ENCODE measurements at places on chromosomes 16 and 17.

GRCh38 chr17:79038545-79039135, 14.7 kb downstream of the C1QTNF1 start:
- peak; percentile 93 for DNase-seq

- no peak for DNase-seq
Observed at GRCh38 chr17:79633993-79634813, 23.4 kb upstream of the RBFOX3 start.

- DNase-seq: no peak
Observed at GRCh38 chr16:14286368-14287230, 215.5 kb downstream of the MRTFB start.

- DNase-seq: no peak
Observed at GRCh38 chr16:88869673-88869980, 3.2 kb upstream of the PABPN1L start.

DNA sequence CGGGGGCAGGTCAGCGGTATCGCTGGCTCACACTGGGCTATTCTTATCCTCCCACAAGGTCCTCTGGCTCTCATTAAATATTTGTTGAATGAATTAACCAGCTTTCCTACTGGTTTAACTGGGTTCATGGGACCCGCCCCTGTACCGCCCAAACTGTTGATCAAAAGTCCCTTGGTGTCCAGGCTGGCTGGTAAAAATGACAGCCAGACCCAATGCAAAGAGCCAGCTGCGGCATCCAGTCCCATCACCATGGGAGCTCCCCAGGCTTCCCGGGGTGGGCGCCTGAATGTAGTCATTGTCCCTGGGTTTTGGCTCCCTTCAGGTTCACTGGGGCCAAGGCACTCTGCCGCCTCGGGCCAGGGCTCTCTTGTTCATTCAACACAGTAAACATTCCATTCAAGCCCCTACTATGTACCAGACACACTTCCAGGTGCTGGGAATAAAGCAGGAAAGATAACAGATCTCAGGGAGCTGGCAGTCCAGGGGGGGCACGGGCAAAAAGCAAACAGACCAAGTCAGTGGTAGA, 11.7 kb upstream of the ATP2C2 start:
- DNase-seq: no peak

GRCh38 chr17:65783845-65784334, 222.4 kb upstream of the AXIN2 start:
- peak; percentile 93 for DNase-seq

DNA sequence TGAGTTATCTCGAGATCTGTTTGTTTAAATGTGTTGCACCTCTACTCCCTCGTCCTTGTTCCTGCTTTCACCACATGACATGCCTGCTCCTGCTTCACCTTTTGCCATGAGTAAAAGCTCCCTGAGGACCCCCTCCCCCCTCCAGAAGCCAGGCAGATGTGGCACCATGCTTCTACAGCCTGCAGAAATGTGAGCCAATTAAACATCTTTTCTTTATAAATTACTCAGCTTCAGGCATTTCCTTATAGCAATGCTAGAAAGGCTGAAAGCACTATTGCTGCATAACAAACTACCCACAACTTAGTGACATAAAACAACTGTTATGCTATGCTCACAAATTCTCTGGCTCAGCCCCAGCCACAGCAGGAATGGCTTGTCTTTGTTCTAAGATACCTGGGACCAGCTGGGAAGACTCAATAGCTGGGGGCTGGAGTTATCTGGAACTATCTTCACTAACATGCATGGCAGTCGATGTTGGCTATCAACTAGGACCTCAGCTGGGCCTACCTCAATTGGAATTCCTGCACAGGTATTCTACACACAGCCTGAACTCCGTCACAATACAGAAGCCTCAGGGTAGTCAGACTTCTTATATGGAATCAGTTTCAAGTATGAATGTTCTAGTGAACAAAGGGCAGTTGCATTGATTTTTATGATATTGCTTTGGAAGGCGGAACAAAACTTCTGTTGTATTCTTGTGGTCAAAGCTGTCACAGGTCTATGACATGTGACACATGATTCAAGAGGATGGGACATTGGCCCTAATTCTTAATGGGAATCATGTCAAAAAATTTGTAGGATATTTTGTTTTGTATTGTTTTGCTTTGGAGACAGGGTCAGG, 186.0 kb upstream of the PIRT start:
- no peak for DNase-seq

DNA sequence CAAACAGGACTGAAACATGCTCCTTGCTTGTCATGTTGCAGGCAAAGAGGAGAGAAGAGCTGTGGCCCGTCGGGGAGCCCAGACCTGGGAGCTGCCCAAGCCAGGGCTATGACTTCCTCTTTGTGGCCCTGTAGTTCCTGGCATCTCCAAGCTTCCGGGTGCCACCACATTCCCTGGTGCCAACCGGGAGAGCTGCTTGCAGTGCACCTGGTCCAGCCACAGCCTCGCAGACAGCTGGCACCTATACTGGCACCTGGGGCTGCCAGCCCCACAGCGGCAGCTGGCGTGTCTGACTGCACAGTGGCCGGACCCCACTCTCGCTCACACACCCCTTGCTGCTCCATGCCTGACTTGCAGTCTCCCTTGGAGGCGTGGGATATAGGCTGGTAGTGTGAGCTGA, 37.1 kb upstream of the FOXJ1 start:
- no peak for DNase-seq

DNA sequence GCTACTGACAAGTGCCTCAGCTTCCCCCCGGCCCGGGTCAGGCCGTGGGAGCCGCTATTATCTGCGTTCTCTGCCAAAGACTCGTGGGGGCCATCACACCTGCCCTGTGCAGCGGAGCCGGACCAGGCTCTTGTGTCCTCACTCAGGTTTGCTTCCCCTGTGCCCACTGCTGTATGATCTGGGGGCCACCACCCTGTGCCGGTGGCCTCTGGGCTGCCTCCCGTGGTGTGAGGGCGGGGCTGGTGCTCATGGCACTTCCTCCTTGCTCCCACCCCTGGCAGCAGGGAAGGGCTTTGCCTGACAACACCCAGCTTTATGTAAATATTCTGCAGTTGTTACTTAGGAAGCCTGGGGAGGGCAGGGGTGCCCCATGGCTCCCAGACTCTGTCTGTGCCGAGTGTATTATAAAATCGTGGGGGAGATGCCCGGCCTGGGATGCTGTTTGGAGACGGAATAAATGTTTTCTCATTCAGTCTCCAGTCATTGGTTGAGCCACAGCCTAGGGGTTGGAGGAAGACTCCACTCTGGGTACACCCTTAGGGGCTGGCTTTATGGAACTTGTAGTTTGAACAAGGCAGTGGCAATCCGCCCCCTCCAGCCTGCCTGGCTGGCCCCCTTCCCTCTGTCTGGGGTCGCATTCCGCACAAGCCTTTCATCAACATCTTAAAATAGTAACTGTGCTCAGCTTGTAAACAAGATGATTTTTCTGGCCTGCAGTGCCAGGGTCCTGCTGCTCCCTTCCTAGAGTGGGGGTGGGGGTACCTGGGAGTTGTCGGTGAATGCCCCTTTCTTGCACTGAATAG, 4.1 kb downstream of the SYNGR2 start:
- DNase-seq: no peak

- no peak for DNase-seq
Observed at GRCh38 chr16:87201790-87202189, 115.4 kb downstream of the C16orf95 start.

DNA sequence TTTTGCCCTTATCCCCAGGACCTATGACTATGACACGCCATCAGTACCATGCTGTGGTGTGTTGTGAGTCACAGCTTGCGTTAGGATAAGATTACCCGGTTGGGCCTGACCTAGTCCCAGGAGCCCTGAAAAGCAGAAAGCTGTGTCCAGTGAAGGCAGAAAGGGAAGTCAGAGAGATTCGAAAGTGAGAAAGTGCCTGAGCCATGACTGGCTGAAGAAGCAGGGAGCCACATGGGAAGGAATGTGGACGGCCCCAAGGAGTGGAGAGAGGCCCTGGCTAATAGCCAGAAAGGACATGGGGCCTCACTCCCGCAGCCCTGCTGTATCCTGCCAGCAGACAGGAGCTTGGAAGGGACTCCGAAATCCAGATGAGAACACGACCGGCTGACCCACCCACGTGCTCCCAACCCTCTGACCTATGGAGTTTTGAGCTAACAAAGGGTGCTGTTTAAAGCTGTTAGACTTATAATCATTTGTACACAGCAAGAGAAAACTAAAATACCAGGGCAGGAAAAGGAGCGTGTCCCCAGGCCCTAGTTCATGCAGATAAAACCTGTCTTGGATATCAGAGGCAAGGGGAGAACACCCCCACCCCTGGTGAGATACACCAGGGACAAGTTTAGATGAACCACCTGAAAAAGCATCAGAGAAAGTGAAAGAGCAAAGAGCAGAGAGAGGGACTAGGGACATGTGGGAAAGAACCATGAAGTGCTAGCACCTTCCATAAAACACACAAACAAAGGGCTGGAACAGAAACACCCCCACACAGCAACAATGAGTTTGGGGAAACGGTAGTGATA, 115.3 kb downstream of the SLC39A11 start:
- peak; percentile 92 for DNase-seq

GRCh38 chr16:3155972-3156371, 21.1 kb downstream of the ZNF213 start:
- DNase-seq: no peak

GRCh38 chr16:83727018-83727417, 80.8 kb upstream of the HSBP1 start:
- DNase-seq: peak; percentile 28

DNA sequence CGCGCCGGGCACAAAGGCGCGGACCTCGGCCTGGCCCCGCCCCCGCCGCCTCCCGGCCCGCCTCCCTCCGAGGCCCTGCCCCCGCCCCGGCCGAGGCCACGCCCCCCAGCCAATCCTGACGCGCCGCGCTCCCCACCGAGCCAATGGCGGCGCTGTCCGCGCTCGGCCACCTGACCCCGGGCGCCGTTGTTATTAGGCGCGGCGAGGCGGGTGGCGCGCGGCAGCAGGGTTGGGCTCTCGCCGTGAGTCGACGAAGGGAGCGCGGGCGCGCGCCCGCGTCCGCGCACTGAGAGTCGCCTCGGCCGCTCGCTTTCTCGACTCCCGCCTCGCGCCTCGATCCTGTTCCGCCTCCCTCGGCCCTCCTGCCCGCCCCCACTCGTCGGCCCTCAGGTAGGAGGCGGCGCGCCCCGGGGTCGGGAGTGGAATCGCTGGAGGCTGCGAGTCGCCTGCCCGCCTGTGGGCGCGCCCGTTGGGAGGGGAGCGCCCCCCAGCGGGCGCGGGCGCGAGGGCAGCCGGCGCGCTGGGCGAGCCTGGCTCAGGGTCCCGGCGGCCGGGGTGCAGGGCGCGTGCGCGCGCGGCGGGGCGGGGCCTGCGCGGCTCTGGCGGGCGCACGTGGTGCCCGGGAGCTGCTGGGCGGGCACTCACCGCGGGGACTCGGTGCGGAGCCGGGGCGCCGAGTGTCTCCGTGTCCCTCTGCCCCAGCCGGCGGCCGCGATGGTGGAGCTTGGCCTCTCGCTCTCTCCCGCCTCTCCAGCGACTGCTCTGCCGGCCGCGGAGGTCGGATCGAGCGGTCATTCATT, 405 bp upstream of the CBLN1 start:
- peak; percentile 48 for DNase-seq

GRCh38 chr17:2398655-2399571, 1.9 kb downstream of the MNT start:
- DNase-seq: peak; percentile 79
